ENCODE measurements at places on chromosomes 6 and 20.

DNA sequence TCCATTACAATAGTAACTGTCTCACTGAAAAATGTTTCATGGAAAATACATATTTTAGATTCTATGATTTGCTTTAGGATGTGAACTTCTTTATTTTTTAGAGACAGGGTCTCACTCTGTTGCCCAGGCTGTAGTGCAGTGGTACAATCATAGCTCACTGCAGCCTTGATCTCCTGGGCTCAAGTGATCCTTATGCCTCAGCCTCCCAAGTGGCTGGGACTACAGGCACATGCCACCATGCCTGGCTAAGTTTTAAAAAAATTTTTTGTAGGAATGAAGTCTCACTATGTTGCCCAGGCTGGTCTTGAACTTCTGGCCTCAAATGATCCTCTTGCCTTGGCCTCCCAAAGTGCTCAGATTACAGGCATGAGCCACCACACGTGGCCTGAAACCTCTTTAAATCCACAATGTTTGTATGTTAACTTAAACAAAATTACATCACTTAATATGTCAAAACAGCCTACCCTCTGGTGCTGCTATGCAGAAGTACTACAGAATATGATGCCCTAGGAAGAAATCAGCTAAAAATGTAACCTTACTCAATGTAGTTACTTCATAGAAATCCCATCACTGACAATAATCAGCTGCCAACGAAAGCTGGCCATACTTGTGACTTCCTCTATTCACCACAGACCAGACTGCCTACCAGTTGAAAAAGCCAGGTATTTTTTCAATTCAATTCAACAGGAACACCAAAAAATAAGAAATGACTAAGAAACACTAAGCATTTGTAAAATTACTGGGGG is 17.6 kb downstream of the EEF1A1 start:
- no peak for DNase-seq

DNA sequence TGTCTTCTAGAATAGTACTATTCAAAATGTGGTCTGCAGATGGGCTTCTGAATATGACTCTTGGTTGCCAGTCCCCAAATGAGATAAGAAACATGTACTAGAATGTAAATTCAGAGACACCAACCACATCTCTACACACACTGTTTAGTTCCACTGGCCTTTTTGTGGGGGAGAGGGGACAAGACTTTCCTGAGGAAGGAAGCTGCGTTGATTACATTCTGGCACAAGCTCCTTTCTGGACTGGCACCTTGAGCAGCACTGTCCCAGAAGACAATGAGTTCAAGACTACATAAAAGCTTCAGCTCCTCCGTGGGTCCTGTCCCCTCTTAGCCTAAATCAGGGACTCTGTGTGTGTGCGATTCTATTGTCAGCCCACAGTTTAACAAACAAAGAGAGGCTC is 6.9 kb upstream of the IYD start:
- no peak for DNase-seq

GRCh38 chr6:167442796-167443680 is 118.2 kb downstream of the TTLL2 start:
- DNase-seq: no peak

DNA sequence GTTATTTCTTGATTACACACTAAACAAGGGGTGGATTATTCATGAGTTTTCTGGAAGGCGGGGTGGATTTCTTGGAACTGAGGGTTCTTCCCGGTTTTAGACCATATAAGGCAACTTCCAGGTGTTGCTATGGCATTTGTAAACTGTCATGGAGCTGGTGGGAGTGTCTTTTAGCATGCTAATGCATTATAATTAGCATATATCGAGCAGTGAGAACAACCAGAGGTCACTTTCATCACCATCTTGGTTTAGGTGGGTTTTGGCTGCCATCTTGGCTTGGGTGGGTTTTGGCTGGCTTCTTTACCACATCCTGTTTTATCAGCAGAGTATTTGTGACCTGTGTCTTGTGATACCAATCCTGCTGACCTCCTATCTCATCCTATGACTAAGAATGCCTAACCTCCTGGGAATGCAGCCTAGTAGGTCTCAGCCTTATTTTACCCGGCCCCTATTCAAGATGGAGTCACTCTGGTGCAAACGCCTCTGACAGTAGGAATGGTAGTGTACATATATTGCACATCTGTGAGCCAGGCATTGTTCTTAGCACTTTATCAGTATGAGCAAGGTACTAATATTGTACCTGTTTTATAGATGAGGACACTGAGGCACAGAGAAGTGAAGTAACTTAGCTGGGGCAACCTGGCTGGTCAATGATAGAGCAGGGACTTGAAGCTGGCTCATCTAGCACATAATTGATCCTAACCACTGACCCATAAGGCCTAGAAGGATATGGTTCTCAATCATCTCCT is 203.7 kb downstream of the NFATC2 start:
- no peak for DNase-seq

- DNase-seq: no peak
Observed at GRCh38 chr20:3728876-3729275, 3.6 kb upstream of the HSPA12B start.

DNA sequence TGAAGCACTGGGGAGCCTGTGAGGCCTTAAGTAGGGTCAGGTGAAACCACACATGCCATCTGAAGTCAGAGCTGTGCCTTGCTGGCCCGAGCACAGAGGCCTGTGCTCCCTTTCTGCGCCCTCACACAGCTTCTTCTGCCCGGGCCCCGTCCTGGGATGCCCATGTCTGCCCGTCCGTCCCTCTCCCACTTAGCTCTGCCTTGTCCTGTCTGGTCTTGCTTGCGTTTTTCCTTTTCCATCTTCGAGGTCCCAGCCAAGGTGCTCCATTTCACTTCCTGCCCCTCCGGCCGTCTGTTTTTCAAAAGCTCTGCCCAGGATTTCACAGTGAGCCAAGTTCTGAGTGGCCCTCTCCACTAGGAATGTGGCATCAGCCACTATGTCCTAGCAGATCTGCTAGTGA is 45.6 kb downstream of the PYGB start:
- DNase-seq: no peak

- DNase-seq: no peak
Observed at GRCh38 chr6:166862287-166862977, 93.9 kb downstream of the RNASET2 start.

GRCh38 chr6:33772082-33772830 is 16.7 kb downstream of the LEMD2 start:
- DNase-seq: no peak

GRCh38 chr20:32522526-32522775 is 62.7 kb downstream of the NOL4L start:
- no peak for DNase-seq

GRCh38 chr20:49398401-49399144 is 83.9 kb downstream of the KCNB1 start:
- DNase-seq: no peak

DNA sequence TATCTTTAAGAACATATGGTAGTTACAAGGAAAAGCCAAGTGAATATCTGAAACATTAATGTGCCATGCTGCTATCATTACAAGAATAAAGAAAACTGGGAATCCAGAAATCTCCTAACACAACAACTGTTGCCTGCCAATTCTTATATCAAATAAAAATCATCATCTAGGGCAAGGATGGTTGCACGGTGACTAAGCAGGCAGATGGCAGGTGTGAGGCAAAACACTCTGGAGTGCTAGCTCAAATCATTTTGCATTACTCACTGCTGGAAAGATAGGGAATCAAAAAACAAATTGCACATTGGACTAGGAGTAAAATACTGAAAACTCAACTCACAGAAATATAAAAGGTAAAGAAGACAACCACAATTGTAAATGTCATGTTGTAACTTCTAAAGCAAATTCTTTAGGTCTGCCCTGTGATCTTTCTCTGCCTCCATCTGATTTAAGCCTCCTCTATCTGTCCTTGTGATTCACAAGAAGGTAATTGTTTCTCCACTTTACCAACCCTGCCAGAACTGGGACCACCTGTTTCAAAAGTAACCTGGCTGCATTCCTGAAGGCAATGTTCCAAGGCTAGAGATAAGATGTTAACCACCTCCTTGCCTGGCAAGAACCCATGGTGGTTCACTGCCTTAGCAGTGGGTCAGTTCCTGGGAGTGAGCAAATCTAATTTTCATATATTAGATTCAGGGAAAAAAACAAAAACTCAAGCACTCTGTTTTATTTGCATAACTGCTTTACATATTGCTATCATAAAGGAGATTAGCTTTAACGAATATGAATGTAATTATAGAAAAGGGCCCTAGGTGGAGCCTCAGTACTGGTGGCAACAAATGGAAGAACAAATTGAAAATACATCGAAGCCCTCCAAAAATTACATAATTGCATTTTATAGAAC is 33.1 kb upstream of the LCA5 start:
- DNase-seq: peak; percentile 61

- DNase-seq: no peak
Observed at GRCh38 chr6:90168693-90169131, 127.9 kb downstream of the BACH2 start.

DNA sequence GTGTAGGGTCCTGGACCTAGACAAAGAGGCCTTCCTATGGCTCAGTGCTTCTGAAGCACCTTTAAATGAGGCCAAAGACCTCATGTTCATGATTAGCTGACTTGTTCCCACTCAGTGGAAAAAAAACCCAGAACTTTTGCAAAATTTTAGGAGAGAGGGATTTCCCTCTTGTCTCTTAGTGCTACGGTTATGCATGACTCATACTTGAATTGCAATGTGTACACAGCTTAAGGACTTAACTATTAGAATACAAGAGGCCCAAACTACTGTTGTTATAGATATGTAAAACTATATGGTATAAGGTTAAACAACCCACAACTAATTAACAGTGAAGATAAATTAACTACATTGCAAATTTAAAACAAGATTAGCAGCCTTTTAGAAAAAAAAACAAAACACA is 32.3 kb upstream of the HLA-A start:
- DNase-seq: no peak

DNA sequence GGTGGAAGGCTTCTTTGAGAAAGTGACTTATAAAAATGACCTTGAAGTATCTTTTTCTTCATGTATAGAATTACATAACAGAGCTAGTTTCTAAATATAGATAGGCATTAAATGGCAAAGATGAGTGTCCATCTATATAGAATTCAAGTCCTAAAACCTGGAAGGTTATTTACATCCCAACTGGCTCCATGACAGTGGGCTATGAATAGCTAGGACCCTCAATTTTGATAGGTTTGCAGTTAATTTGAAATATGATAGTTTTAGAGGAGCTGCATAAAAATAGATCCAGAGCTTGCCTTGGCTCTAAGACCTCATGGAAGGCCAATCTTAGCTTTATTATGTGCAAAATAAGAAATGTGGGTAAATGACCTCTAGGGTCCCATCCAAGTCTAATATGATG is 310.6 kb upstream of the CITED2 start:
- no peak for DNase-seq

DNA sequence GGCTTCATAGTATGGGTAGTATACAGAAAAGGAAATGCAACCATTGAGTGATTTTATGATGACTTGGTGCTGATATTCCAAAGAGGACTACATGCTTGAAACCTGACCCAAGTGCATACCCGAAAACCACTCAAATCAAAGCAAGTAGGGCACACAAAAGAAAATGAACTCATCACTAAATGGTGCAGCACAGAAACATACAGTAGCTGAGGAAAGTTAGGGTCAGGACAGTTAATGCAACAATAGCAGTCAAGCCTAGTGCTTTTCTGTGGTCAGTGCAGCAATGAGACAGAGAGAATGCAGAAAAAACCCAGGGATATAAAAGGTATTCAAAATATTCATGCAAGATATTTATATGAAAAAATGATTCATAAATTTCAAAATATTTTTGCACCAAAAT is 711.1 kb downstream of the EPHA7 start:
- DNase-seq: no peak

GRCh38 chr20:13102694-13103093 is 93.9 kb downstream of the SPTLC3 start:
- no peak for DNase-seq
